ENCODE measurements at places on chromosomes 4 and X.

GRCh38 chr4:73743795-73744194 lies 3.4 kb downstream of the CXCL8 start:
- DNase-seq = no peak

DNA sequence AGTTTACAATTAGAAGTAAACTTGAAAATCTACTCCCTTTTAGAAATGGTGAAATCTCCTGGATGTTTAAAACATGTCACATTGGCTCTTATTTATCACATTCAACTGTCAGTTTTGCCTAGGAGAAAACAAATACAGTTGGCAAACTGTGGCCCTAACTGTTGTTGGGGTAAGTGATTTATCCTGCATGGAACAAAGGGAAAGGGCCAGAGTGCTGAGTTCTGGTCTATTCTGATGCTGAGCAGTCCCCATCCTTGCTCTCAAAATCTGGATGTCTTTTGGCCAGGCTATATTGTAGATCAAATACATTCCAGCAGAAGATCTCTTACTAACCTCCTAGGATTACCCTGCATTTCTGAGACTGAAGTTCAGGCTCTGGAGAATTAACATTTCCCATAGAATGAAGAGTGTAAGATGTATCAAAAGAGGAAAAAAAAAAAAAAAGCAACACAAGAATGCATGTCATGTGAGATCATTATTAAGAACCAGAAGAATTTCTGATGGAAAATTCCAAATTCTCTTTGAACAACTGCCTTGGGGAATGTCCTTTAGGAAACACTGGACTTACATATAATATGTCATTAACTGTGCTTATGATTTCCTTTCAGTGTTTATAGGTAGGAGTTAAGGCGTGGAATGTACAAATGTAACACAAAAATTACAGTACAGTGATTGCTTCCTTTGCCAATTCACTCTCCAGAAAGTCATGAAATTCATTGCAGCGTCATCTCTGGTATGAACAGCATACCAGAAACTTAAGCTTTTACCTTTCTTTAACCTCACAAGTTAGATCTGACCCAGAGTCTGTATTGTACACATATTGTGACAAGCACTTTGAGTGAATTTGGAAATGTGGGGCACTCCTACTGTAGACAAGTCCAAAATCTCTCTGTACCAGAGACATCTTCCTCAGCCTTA lies 1012.5 kb upstream of the LCORL start:
- DNase-seq = no peak

DNA sequence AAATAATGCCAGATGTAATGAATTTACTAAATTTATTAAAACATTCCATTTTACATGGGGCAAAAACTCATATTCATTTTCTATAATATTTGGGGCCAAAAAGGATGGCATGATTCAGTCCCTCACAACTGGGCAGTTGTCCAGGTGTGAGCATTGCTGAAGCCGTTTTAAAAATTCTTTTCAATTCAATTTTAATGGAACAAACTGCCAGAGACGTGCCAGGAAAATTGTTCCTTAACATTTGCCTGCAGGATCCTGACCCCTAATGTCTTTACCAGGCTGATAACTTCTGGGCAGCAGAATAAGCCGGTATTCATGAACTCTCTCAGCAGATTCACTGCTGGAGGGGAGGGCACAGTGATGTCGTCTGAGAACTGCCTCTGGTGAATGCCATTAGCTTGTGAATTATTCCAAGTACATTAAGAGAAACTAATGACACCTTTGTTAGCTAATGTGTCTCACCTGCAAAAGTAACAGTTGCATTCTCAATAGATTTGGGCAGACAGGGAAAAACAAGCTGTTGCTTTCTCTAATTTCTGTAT lies 1445.1 kb upstream of the TENM3 start:
- no peak for DNase-seq

- no peak for DNase-seq
Observed at GRCh38 chrX:139647597-139647996, 60.4 kb downstream of the MCF2 start.

DNA sequence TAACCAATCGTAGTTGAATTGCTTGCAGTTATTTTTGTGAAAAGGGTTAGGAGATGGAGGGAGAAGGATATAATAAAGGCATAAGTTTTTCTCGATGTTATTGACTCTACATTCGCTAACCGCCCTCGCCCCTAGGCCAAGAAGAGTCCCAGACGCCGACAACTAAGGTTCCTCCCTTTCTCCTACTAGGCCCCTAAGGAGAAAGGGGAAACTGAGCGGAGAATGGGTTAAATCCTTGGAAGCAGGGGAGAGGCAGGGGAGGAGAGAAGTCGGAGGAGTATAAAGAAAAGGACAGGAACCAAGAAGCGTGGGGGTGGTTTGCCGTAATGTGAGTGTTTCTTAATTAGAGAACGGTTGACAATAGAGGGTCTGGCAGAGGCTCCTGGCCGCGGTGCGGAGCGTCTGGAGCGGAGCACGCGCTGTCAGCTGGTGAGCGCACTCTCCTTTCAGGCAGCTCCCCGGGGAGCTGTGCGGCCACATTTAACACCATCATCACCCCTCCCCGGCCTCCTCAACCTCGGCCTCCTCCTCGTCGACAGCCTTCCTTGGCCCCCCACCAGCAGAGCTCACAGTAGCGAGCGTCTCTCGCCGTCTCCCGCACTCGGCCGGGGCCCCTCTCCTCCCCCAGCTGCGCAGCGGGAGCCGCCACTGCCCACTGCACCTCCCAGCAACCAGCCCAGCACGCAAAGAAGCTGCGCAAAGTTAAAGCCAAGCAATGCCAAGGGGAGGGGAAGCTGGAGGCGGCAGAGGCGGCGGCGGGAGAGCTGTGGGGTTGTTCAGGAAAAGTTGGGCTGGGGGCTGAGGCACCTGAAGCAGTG lies 5.9 kb downstream of the ATOH1 start:
- no peak for DNase-seq

DNA sequence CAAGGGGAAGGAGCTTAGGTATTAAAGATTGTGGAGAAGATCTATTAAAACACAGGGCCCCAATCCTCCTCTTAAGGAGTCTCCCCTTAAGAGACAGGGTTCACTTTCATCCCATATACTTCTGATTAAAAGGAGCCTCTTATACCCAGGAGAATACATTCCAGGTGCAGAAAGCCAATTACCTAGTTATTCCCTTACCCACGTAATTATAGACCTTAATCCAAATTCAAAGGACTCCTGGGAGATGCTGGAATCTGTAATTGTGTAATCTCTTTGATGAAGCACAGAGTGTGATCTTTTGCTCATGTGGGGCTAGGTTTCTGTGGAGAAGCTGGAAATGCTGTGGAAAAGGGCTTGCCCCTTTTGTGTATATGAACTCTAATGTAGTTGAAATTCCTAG lies 1.4 kb upstream of the SEC24B start:
- no peak for DNase-seq

DNA sequence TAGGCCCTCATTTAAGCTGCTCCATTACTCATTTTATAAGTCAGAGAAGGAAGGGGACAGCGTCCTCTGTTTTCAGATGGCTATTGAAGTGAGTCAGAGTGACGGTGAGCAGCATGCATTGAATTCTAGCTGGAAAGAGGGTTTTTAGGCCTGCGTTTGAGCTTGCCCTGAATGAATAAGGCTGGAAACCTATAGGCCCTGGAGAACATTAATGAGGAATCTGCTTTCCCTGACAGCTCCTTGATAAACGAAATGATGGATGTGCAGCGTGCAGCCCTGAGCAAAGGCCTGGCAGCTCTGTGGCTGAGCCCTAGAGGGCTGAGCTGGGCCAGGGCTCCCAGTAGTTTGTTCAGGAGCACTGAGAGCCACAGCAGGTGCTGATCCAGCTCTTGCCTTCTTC lies 33.4 kb downstream of the TBL1X start:
- no peak for DNase-seq

DNA sequence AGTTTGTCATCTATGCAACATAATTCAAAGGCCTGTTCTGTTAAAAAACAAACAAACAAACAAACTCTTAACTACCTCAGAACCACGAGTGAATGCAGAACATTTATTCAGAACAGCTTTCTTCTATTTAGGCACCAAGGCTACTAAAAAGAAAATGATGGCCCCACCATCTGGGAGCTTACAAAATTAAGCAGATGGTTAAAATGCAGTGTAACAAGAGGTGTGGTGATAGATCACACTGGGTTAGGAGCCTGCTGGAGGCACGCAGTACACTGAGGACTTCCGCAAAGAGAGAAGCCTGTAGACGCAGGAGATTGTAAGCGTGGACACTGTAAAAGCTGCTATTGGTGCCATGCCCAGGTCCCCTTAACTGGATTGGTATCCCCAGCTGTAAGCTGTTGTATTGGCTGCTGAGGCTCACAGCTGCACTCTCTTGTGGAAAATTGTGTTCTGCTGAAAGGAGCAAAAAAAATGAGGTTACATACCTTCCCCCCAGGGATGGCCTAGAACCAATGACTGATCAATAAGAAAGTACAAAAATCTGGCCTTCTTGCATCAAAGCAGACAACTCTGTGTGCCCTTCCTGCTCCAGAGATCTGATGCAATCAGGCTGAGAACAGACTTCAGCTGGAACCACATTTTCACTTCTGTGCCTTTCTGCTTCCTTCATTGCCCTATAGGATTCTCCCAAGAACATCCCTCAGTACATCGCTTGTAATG lies 60.0 kb downstream of the SHROOM3 start:
- no peak for DNase-seq

- no peak for DNase-seq
Observed at GRCh38 chr4:185201977-185202962, 1.5 kb downstream of the CFAP97 start.

DNA sequence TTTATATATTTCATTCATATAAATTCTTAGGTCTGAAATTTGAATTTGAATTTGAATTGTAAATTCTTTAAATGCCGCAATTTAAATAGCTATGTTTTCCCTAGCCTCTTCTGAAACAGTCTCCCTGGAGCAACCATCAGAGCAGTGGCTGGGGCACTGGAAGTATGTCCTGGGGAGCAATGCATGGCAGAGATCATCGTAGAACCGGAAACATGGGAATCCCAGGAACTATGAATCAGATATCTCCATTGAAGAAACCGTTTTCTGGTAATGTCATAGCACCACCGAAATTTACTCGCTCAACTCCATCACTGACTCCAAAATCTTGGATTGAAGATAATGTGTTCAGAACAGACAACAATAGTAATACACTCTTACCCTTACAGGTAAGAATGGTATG lies 4.9 kb downstream of the CPEB2 start:
- DNase-seq = no peak

DNA sequence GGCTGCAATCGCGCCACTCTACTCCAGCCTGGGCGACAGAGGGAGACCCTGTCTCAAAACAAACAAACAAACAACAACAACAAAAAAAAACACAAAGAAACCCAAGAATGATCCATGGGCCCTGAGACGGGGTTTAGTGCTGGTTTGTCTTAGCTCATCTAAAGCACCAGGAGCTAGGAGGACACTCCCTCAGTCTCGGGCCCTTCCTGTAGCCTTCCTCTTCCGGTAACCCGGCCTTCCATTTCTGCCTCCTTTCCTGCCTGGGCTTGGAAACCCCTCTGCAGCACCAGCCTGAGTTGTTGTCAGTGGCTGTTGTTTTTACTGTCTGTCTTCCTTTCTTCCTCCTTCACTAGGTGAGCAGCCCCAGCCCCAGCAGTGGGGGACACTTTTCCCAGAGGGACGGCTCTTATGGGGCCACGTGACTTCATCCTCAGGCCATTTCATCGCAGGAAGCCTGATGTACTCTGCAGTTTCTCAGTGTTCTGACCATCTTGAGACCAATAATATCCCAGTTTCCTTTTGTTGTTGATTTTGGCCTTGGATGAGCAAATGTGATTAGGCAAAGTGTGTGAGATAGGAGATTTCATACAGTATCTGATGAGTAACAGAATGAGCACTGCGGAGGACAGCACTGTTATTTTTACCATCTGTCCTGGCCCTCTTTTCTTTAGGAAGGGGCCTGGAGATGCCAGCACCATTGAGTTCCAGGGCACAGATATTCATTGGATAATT lies 90.1 kb downstream of the ANAPC4 start:
- no peak for DNase-seq

- DNase-seq = no peak
Observed at GRCh38 chrX:6299724-6300123, 71.1 kb upstream of the NLGN4X start.

DNA sequence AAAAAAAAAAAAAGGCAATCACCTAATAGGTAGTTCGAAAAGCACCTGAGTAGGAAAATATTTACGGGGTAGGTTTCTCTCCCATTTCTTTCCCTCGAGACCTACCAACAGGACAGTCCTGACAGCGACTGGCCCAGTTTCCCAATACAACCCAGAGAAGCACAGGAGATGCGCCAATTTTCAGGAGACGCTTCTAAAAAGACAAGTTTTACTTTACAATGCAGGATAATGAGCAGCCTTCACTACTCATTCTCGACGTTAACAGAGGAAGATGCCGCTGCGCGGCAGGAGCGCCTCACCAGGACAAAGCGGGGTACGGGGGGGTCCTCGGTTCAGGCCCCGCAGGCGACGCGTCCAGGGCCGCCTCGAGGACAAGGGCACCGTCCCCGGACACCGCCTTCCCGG lies 708 bp downstream of the BCLAF3 start:
- DNase-seq = no peak

DNA sequence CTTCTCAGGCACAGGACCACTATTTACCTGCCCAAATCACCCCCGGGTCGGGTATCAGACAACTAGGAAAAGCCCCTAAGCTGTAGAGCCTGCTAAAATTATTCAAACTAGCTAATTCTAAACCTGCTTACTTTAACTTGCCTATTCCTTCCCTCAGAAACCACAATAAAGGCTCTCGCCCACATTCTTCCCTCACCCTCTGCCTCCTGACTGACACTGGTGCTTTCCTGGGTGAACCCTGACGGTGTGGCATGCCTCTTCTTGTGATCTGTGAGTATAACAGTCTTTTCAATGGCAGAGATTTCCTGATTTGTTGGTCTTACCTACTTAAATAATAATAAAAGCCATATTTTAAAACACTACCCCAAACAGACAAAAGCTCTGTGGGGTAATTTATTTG lies 242.1 kb upstream of the ZCCHC13 start:
- DNase-seq = no peak

GRCh38 chrX:32150141-32150540 lies 1061.2 kb downstream of the DMD start:
- no peak for DNase-seq

DNA sequence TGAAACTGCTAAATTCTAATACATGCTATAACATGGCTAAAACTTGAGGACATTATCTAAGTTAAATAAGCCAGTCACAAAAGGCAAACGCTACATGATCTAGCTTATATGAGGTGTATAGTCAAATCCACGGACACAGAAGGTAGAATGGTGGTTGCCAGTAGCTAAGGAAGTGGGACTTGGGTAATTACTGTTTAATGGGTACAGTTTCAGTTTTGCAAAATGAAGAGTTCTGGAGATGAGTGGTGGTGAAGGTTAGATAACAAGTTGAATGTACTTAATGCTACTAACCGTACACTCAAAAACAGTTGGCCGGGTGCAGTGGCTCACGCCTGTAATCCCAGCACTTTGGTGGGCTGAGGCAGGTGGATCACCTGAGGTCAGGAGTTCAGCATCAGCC lies 644.5 kb upstream of the DIPK2B start:
- DNase-seq = no peak

GRCh38 chrX:2184089-2184488 lies 316.7 kb downstream of the DHRSX start:
- no peak for DNase-seq
